ENCODE measurements at places on chromosomes 2 and 18.

DNA sequence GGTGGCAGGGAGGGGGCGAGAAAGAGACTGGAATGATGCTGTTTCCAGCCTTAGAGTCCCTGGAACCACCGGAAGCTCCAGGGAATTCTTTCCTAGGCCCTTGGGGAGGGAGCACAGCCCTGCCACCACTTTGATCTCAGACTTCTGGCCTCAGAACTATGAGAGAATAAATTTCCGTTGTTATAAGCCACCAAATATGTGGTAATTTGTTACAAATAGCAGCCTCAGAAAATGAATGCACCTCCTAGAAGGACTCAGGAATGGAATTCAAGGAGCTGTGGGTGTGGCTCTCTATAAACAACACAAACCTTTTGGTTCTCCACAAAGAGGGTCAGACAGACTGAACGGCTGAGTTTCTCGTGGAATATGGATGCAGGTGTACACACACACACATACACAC, 144.5 kb downstream of the ACKR3 start:
- no peak for DNase-seq

DNA sequence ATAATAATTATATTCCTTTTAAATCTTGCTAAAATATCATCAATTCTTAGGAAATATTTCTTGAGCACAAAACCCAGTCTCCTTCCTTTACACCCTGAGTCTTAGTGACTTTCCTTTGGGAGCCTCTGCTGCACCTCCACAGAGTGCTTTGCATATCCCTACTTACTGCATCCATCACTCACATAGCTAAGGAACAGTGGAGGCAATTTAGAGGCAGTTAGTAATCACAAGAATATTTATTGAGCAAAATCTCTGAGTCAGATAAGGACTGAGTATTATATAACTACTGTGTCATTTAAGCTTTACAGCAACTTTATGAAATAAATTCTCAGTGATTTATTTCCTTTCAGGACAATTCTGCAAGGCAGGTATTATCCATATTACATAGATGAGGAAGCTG, 327.7 kb downstream of the TMX3 start:
- no peak for DNase-seq

DNA sequence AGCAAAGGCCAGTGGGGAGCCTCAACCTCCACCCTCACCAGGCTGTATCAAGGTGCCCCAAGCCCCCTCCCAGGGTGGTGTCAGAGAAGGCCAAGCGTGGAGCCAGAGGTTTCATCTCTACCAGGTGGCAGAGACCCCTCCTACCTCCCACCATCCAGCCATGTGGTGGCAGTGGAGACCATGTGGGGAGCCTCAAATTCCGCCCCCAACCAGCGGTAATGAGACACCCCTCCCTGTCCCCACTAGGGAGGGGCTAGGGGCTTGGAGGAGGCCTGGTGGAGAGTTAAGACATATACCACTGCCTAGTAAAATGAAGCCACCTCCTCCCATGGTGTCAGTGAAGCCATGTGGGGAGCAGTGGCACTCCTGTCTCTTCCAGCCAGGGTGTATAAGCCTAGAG, 24.4 kb upstream of the YPEL5 start:
- no peak for DNase-seq

GRCh38 chr18:2948038-2948437, 64.9 kb downstream of the LPIN2 start:
- peak; percentile 24 for DNase-seq

GRCh38 chr18:21330122-21330701, 88.2 kb downstream of the GREB1L start:
- DNase-seq: peak; percentile 66

DNA sequence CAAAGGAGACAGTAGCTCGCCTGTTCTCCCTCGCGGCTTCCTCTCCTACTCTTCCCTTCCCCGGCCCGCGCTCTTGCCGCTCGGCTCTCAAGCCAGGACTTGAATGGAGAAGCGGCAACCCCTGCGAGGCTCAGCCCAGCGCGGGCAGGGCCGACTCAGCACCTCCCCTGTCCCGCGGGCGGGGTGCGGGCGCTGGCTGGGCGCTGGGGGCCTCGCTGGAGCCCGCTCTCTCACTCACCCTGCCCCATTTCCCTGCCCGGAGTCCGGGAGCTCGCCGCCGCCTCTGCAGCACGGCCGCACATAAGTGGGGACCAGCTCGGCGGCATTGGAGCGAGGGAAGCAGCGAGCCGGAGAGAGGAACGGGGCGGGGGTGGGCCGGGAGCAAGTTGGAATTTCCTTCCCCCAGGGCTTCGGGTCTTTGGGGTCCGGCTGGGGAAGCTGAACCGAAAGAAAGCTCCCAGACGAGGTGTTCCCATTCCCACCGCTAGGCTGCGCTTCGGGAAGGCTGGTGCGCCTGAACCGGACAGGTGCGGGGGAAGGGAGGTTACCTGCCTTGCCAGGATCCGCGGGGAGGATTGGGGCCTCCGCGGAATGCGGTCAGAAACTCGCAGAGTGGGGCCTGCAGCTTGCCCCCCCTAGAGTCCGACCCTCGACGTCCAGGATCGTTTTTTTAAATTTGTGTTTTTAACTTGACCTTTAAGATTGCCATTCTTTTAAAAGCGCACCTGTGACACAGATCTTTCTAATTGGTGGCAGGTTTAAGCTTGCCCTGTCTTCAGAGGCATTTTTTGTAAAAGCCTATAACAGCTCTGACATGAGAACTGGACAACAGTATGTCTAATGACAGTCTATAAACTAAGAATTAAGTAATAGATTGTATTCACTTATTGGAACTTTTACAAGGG, at the start of gene COBLL1:
TSS of gene COBLL1 (minus strand) at position 105 of the 905 bp plus-strand sequence. CDS start 627 bp downstream, outside the sequence.
- peak; percentile 80 for DNase-seq

DNA sequence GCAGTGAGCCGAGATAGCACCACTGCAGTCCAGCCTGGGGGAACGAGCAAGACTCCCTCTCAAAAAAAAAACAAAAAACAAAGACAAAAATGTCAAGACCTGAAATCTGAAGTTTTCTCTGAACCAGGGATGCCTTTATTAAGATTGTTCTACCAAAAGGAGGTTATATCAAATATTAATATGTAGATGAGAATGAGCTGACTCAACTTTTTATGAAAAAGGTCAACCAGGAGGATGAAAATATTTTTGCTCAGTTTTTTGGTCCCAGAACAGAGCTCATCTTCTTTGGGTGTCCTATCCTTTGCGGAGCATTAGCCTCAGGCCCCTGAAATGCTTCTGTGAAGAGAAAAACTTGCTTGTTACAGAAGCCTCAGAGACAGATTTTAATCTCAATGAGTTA, 44.0 kb downstream of the NEMP2 start:
- no peak for DNase-seq

GRCh38 chr2:27914041-27914804, 23.7 kb downstream of the BABAM2 start:
- DNase-seq: peak; percentile 73

DNA sequence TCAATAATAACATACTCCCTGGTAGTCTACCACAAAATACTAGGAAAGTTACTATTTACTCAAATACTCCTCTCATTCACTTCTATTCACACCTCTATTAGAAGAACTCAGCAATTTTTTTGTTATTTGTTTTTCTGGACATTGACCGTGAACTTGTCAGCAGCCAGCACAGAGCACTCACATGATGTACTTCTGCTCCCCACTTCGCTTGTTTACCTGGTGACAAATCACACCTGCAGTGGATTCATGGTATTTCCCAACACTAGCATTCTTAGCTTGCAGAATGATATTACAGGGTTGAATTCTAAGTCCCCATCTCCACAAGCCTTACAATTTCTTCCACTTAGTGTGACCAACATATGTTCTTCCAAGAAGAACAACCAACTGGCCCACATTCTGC, 238.2 kb downstream of the SATB2 start:
- DNase-seq: no peak

- DNase-seq: peak; percentile 10
Observed at GRCh38 chr2:185012643-185013042, 414.3 kb downstream of the ZNF804A start.

DNA sequence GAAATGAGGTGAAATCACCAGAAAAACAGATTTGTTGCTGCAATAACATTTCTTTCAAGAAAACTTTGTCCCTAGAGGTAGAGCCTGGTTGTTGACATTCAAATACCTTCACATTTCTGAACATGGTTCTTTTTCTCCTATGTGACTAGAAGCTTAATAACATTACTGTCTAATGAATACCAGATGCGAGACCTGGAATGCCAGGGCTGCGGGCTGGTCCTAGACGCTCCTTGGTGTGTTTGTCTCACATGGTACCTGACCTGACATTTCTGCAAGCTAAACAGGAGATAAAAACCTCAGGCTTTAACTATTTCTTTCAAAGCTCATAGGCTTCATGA, 38.5 kb downstream of the ACKR3 start:
- no peak for DNase-seq

DNA sequence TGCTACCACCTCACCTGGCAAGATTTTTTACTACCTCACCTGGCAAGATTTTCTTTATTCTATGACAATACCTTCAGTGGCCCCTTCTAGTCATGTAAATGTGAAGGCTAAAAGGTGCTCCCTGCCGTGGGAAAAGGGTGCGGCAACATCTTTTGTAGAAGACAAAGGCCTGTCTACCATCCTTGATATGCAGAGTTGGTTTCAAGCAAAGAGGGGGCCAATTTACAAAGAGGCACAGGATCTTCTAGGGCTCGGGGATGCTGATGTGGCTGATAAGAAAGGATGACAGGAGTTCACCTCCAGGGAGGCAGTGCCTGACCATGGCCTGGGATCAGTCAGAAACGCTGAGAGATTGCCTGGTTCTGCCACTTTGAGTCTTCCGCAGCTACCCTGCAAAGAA, 165.4 kb upstream of the SLC1A4 start:
- DNase-seq: no peak

DNA sequence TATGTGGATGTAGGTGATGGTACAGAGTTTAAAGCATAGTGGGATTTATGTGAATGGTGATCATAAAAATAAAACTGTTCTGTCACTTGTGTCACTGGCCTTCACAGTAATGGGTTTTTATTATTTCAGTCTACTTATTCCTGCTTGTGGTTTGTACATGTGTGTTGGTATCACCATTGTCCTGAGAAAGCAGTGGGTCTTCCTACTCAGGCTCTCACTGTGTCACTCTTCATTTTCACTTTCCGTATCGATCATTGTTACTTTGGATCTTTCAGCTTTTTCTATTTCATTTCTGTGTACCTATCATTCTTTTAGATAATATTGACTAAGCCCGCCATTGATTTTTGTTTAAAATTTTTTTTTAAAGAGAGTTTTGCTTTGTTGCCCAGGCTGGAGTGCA, 7.4 kb downstream of the MRPL30 start:
- DNase-seq: no peak

- DNase-seq: no peak
Observed at GRCh38 chr18:50622865-50623393, 63.0 kb downstream of the MAPK4 start.

DNA sequence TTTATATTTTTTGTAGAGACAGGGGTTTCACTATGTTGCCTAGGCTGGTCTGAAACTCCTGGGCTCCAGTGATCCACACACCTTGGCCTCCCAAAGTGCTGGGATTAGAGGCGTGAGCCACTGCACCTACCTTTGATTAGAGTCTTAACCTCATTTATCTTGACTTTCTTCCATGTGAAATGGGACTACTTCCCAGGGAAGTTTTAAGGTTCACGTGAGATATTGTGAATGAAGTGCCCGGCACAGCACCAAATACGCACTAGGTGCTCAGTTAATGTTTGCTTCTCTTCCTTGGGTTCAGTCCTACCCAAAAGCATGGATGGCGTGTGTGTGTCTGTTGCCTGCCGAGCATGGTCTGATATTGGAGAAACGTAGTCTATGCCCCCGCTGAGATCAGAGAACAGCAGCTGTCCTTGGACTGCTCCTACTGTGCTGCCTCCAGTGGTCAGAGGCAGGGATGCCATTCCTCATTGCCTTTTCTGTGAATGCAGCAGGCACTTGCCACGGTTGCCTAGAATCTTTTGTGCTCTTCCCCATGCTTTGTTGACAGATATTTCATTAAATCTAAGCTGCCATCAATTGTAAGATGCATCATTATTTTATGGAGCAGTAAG, 12.3 kb upstream of the TFCP2L1 start:
- DNase-seq: peak; percentile 61

DNA sequence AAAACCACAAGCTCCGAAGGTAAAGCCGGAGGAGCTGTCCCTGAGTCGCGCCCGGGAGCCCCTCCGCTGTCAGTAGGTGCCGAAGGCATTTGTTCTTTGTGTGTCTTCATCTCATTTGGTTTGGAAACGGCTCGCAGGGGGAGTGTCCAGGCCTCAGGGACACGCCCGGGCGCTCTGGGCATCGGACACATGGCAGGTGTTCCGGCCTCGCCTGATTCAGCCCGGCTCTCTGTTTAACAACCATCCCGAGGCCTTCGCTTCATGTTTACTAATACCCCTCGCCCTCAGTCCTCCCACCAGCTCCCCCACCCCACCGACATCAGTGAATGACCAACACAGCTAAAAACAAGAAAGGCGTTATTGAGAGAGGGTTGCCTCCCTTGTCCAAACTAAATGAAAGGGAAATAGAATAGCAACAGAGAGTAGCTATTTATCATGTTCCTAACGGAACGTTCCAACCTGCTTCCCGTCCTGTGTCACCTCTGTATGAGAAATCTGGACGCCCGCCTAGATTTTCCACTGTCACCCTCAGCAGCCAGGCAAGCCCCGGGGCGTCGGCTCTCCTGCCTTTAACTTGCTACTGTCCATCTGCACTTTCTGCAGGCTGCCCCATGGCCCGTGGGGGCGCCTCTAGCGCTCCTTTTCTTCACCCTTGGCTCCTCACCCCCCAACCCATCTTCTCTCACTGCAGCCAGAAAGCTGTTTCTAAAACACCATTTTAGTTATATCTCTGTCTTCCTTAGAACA, 73.9 kb downstream of the MYCN start:
- no peak for DNase-seq

DNA sequence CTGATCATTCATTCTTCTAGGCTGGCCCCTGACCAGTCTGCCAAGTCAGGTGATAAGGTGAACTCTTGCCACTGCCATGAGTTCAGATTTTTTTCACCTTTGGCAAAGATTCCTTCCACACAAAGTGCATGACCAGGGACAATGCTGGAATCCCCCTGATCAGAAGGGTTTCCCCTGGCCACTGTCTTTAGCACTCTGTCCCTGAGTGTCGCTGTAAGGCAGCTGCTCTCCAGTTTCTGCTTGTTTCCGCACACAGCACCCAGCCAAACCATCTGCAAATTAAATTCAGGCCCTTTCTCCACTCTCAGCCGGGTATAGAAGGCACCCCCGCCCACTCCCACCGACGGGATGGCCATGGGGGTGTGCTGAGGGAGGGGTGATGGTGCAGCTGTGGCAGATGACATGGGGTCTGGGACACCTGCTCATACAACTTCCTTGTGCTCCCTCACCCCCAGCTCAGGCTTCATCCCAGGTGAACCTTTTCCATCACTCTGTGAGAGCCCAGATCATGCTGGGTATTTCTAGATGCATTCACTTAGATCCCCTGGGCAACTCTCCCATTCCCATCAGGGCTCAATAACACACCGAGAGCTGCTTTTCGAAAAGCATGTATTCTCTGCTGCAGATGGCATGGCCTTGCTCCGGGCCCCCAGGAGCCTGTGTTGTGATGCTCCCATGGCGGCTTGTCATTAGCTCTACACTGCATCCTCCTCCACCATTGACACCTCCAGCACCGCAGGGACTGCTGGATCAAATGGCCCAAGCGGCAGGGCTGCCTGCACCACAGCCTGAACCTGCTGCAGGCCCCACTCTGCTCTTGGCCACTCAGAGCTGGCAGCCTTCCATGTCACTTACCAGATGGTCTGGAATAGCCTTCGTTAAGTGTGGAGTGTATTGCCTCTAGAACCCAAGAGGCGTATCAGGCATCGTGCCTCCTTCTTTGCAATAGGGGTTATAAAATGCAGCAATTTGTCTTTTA, 52.3 kb upstream of the ROCK2 start:
- no peak for DNase-seq

- no peak for DNase-seq
Observed at GRCh38 chr2:172425336-172425735, 2.0 kb upstream of the ITGA6 start.

GRCh38 chr18:12911929-12912703, 28.1 kb upstream of the PTPN2 start:
- DNase-seq: no peak

GRCh38 chr2:236473691-236474090, 95.9 kb upstream of the ACKR3 start:
- no peak for DNase-seq

All from foreskin fibroblast (primary cell).